ENCODE measurements at places on chromosomes 2 and 18.

- peak; percentile 92 for DNase-seq
Observed at GRCh38 chr2:111659361-111660333, 224.3 kb downstream of the ANAPC1 start.

- no peak for DNase-seq
Observed at GRCh38 chr2:240463274-240463865, 27.9 kb downstream of the GPC1 start.

- DNase-seq, result no peak
Observed at GRCh38 chr2:2557475-2557874, 226.4 kb upstream of the MYT1L start.

DNA sequence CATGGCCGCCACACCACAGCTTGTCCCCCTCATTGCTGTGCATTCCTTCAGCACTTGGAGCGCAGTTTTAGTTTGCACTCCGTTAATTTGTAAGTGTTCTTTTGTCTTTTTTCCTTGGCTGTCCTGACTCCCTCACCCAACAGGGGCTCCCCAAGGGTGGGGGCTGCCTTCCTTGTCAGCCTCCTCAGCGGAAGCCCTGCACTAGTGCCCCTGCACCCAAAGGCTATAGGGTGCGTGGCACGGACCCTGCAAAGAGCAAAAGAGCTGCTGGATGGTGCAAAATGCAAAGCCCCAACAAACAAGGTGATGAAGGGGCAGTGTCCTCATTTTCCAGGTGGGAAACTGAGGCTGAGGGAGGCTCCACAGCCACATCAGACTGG is 46.8 kb downstream of the EMX1 start:
- no peak for DNase-seq

- no peak for DNase-seq
Observed at GRCh38 chr2:7057865-7058400, 140.7 kb downstream of the RNF144A start.

DNA sequence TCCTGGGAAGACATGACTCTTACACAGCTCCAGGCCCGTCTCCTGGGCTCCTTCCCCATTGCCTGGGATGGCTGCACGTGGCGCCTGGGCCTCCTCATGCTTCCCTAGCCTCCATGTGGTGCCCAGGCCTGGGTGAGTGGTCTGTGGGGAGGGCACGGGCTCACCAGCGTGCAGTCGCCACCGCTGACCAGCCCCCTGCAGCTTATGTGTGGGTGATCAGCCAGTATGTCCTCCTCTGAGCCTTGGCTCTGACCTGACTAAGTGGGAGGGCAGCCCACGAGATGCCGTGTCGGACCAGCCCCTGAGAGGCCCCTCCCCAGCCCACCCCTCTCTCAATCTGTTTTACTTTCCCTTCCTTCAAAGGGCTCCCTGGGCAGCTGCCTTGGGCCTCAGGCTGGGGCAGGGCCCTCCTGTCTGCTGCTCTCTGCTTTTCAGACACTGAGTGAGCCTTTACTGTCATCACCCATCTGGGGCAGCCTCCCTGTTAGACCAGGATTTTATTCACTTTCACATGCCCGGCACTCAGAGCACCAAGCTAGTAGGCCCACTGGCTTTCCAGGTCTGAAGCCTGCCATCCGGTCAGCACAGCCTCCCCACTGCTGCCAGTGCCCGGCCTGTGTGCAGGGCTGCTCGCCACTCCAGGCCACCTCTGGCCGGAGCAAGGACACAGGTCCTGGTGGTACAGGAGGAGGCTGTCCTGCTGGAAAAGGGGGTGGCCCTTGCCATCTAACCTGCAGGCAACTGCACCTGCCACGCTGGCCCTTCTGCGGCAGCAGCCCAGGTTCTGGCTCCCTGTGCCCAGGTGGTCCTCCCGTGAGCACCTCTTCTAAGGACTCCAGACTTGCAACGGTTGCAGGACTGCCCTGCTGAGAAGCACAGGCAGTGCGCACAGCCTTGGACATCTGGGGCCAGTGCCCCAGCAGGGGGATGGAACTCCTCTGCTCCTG is 84.9 kb upstream of the HPCAL1 start:
- DNase-seq, result no peak

DNA sequence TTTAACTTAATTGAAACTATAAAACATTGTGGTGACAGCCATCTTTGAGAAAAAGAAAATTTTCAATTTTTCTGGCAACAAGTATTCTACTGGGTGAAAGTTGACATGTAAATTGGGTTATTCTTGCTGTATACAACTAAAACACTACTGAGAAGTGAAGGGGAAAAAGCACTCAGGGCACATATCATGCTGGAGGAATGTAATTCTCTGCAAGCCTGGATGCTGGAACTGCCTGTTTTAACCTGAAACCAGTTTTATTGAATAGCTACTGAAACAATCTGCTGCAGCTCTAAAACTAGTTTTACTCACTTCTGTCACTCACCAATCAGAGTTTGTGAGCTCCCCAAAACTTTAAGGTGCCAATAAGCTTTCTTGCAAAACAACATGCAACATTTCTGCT is 1136.0 kb downstream of the LRP1B start:
- DNase-seq, result no peak

- DNase-seq, result peak; percentile 30
Observed at GRCh38 chr2:104853534-104854497, at the start of gene POU3F3. POU3F3 (plus strand) TSS chr2:104854115; CDS start chr2:104855511, 1,396 bp downstream.

DNA sequence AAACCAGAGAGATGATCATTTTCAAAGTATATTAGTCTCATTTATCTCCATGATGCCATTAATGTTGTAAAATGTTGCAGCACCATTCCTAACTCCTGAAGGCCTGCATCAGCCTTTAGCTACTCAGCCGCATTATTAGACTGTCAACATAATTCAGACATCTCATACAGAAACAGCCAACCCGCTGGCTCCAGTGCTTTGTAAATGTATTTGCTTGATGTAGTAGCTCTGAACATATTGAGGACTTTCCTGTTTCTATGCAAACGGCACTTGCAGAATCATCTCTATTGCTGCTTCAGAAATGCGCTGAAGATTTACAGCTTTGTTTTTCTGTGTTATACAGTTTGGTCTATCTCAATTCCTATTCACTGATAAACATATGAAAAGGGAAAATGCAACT is 372.2 kb downstream of the DSEL start:
- no peak for DNase-seq

- DNase-seq, result peak; percentile 91
Observed at GRCh38 chr2:99648178-99648844, 158.5 kb upstream of the REV1 start.

- no peak for DNase-seq
Observed at GRCh38 chr2:65992198-65992554, 442.7 kb upstream of the MEIS1 start.

- no peak for DNase-seq
Observed at GRCh38 chr2:103448495-103448894, 686.7 kb downstream of the TMEM182 start.

DNA sequence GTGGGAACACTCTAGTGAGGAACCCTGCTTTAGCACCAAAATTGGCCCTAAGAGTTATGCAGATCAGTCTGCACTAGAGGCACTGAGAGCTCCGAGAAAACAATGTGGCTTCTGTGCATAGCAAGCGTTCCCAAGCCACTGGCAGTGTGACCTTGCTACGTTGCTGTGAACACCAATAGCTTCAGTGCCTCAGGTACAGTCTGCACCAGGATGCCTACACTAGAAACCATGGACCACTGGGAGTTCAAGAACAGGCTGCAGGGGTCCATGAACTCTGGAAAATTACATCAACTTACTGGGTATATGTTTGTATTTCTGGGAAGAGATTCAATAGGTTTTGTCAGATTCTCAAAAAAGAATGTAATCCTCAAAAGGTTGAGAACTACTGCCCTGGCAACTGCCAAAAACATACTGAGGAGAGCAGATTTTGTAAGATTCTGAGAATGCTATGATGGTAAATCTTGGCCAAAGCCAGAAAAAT is 18.3 kb upstream of the SP3 start:
- DNase-seq, result peak; percentile 61

- DNase-seq, result peak; percentile 87
Observed at GRCh38 chr2:47771211-47771610, 11.7 kb upstream of the MSH6 start.

- peak; percentile 83 for DNase-seq
Observed at GRCh38 chr2:45993476-45993991, 303.7 kb upstream of the EPAS1 start.

- no peak for DNase-seq
Observed at GRCh38 chr18:79510731-79511241, 115.1 kb downstream of the NFATC1 start.

GRCh38 chr18:50722311-50722710 is 97.5 kb downstream of the MRO start:
- no peak for DNase-seq

DNA sequence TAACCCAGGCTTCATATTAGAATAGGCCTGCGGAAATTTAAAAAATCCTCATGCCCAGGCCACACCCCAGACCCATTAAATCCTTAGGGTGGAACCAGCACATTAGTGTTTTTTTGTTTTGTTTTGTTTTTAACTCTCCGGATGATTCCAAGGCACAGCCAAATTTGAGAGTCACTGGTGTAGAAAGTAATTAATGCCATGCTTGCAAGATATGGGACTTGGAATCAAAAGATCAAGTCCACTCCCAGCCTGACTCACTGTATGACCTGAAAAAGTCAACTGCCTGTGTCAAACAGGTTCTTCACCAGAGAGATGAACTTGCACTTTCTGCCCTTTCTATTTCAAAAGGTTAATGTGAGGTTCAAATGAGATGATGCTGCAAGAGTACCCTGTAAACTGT is 310.3 kb upstream of the LYPD1 start:
- no peak for DNase-seq

- peak; percentile 71 for DNase-seq
Observed at GRCh38 chr2:229201521-229201920, 69.6 kb downstream of the PID1 start.

GRCh38 chr2:123448801-123449200 is 576.3 kb upstream of the CNTNAP5 start:
- DNase-seq, result no peak

DNA sequence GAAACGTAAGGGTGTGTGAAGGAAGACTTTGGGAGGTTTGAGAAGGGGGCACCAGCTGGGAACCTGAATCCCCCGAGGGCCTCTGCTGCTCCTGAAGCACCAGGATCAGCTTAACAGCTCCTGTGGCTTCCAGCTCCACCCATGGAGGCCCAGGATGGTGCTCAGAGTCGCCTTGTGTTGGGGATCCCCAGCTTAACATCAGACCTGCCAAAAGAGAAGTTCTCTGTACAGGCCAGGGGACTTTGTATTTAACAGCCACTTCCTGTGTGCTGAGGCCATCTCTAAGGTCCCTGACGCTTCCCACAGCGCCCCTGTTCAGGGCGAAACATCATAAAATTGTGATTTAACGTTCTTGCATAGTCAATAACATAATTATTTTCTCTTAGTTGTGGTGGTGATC is 77.5 kb downstream of the NCK2 start:
- DNase-seq, result no peak

GRCh38 chr18:6248017-6248416 is 166.7 kb downstream of the L3MBTL4 start:
- no peak for DNase-seq

DNA sequence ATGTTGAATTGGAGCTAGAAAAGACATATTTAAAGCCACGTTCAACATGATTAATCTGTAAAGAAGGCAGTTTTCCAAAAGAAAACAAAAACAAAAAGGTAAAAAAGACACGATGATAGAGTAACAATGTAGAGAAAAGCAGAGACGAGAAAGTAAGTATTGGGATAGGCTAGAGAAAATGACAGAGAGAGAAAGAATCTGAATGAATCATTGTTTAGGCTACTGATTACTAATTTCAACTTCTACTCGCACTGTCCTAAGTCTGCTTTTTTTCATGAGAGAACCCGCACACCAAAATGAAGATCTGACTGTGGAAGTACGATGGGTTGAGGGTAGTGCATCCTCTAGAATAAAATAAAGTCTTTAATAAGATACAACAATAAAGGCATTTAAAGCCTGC is 1599.2 kb upstream of the TMEFF2 start:
- DNase-seq, result peak; percentile 1

- peak; percentile 93 for DNase-seq
Observed at GRCh38 chr2:42314892-42315468, 46.0 kb downstream of the COX7A2L start.

DNA sequence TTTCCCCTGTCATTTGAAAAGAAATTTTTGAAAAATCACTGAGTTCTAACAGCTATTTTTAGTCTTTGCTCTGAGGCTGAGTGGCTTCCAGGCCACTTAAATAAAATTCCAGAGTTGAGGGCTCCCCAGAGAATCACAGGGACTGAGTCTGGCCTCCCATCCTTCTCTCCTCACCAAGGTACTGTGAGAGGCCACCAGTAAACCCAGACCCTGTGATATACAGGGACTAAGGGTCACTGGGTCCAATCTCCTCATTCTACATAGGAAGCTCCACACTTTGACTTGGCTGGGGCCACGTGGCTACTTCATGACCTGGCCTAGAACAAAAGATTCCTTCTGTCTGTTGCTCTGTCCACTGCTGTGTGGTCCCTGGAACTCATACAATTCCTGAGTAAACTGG is 123.2 kb upstream of the CDCA7 start:
- no peak for DNase-seq

DNA sequence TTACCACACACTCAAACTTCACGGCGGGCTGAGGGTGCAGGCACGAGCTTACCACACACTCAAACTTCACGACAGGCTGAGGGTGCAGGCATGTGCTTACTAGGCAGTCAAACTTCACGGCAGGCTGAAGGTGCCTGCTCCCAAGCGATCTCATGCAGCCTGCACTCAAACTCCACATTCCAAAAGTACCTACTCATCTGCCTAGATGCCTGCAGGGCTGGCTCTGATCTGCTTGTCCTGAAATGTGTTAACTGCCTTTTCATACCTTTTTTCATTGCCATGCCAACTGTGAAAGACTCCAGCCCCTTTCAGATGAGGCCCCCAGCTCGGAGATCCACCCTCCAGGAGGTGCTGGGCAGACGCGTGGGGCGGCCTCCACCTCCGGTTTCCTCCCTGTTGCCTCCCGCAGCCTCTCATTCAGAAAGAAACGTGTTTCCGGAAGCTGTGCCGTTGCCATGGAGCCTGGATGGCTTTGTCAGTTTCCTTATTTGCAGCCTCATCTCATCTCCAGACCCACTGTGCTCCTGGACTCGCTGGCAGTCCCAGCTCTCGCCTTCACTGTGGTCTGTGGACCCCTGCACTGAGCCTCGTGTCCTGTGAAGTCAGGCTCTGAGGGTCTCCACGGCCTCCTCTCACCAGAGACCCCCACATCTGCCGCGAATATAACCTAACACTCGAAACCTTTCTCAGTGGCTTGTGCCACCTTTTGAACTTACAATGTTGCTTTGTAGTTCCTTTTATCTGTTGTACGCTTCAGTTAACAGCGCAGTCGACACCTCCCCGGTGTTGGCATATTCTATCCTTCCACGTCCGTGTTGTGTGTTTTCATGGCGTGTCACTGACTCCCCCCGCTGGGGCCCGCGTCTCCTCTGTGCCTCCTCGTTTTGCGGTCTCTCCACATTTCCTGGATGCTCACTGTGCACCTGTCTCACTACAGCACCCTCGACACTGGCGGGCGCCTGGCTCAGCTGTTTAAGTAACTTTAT is 106.1 kb upstream of the ALKAL2 start:
- peak; percentile 1 for DNase-seq
